WERI-Rb-1 (cell line): ENCODE measurements at places on chromosomes 7 and 10.

GRCh38 chr7:138891446-138891810, 89.8 kb downstream of the KIAA1549 start:
- no peak for DNase-seq

GRCh38 chr7:3598854-3599253, 297.8 kb downstream of the SDK1 start:
- no peak for DNase-seq

DNA sequence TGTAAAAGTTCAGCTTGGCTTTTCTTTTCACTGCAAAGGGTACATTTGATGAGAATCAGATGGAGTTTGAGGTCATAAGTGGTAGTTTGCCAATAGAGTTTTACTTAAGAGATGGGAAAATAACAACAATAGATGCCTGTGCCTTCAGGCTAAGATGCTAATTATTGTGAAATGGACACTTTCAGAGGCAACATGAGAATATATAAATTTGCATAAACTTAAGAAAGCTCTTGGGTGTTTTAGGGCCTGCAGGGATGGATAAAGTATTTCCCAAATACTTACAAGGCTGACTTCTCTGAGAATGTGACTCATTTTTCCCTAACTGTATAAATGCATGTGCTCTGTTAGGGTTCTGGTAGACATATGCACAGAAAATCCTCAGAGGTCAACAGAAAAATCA, 200.3 kb upstream of the SVIL start:
- DNase-seq = no peak

DNA sequence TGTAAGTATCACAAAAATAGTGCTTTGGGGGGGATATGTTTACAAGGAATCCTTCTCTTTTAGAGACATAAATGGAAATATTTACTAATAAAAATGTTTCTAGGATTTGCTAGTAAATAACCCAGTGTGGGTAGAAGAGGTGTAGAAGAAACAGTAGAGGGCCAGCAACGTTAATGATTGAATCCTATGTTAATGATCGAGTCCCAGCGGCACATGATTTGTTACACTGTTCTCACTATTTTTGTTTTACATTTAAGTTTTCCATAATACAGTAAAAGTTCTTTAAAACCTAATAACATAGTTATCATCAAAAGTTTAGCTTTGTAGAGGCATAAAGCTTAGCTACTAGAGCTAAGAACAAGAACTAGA, 66.0 kb downstream of the UBE2H start:
- no peak for DNase-seq

DNA sequence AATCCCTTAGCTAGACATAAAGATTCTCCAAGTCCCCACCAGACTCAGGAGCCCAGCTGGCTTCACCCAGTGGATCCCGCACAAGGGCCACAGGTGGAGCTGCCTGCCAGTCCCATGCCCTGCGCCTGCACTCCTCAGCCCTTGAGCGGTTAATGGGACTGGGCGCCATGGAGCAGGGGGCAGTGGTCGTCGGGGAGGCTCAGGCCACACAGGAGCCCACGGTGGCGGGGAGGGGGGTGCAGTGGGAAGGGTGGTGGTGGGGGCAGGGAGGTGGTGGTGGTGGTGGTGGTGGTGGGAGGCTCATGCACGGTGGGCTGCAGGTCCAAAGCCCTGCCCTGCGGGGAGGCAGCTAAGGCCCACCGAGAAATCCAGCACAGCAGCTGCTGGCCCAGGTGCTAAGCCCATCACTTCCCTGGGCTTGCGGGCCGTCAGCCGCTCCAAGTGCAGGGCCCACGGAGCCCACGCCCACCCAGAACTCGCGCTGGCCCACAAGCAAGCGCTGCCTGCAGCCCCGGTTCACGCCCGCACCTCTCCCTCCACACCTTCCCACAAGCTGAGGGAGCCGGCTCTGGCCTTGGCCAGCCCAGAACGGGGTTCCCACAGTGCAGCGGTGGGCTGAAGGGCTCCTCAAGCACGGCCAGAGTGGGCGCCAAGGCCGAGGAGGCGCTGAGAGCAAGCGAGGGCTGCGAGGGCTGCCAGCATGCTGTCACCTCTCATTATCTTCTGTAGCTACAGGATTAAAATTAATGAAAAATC, 732.5 kb upstream of the POM121L12 start:
- DNase-seq = no peak

DNA sequence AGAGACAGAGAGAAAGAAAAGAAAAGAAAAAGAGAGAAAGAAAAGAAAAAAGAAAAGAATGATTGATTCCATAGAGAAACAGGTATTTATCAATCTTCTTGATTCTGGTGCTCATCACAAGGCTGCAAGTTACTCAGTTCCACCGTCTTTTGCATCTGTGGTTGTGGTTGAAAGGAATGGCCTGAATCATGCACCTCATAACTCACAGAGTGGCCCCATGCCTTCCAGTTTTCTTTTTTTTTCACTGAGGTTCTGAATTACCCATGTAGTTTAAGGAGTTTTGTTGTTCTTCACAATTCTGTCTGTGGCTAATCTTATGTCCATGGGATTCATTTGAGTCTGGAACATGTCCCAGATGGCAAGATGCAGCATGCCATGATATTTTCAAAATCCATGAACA, 156.0 kb downstream of the ZNF33B start:
- no peak for DNase-seq

DNA sequence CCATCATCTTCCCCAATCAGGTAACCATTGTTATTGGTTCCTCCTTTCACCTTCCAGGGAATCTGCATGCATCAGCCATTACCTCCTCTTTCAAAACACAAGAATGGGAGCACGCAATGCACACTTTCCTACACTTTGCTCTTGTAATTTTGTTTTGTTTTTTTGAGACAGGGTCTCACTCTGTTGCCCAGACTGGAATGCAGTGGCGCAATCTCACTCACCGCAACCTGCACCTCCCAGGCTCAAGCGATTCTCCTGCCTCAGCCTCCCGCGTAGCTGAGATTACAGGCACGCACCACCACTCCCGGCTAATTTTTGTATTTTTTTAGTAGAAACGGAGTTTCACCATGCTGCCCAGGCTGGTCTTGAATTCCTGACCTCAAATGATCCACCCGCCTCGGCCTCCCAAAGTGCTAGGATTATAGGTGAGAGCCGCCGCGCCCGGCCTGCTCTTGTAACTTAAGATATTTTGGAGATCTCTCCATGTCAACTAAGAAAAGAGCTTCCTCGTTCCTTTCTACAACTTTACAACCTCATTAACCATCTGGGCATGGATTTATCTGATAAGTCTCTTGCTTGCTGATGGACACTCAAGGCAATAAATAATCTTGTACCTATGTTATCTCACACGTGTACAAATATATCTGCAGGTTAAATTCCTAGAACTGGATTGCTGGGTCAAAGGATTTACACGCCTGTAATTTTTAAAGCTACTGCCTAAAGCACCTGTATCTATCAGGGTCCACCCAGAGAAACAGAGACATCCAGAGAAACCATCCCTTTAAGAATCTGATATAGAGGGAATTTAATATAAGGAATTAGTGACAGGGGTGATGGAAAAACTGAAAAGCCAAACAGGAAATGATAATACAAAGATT, 4.2 kb downstream of the CYTH3 start:
- peak; percentile 38 for DNase-seq

DNA sequence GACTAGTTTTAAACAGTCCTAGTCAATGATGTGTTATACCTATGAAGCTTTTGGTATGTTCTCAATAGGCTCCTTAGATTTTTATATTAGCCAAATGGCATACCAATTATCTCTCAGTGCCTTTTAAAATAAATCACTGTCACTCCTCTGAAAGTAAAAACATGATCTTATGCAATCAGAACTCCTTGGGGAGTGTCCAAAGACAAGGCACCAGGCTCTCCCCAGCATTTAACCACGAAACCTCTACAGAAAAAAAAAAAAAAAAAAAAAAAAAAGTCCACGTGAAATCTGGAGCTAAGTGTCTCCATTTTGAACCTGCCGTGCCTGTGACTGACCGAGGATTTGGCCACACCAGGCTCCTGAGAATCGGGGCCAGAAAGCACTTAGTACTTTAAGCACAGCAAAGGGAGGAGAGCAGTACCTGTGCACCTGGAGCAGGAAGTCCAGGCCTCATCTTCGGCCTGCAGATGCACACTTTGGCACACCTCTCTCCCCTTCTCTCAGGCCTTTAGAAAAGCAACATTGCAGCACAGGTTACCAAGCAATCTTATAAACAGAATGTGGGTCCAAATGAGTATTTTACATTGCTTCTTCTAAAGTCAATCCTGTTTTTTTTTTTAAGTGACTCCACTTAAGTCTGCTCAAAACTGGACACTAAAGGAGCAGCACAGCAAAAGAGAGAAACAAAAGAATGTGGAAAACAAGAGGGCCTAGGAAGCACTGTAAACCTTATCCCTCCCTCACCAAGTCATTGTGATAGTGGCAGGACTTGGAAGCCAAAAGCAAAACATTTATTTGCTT, 1.5 kb downstream of the FAM13C start:
- DNase-seq = no peak

- DNase-seq = no peak
Measured at GRCh38 chr7:142279601-142280000, 21.7 kb upstream of the PRSS58 start.

DNA sequence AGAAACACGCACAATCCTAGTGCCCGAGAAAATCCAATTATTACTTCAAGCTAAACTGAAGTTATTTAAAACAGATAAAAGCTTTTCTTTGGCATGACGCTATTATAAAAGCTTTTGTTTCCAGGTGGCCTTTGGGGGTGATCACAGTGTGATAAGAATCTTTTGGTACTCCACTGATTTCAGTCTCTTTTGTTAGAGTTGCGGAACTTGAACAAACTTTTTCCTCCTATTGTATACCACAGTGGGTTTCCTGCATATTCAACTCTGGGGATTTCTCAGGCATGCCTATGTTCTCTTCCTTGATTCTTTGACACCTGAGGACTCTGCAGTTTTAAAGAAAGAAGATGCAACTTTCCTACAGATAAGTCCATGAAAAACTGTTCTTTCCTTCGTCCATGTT, 99.7 kb upstream of the PITRM1 start:
- no peak for DNase-seq

DNA sequence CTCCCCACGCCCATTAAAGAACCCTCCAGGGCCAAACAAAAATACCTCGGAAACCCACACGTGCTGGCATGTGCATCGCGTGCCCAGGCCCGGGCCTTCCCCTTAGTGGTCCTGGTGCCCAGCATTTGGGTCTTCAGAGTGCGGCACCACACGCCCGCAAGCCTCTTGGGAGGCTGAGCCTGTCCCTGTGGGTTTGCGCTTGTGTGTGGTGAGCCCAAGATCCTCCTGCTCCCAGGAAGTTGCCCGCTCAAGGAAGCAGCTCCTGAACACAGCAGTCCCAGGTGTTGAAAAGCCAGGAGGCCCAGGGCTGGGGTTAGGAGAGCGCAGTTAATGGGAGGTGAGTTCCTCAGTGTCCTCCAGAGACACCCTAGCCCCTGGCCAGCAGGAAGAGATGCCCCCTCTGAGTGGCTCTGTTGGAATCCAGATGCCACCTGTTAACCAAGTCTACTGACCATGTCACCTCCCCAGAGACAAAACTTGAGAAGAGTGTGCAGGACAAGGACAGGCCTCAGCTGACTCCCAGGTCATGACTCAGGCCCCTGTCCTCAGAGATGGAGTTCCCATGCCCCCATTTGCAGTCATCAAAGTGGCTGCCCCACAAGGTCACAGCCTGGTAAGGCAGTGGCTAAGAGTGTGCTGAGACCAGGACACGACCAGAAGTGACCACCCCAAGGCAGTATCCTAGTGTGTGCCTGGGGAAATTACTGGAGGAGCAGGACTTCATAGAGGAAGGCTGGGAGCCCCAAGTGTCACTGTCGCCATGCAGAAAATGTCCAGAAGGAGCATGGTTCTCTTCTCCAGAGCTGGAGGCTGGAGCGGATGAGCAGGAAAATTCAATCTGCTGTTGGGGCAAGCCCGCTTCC, 5.2 kb downstream of the FZD9 start:
- no peak for DNase-seq

DNA sequence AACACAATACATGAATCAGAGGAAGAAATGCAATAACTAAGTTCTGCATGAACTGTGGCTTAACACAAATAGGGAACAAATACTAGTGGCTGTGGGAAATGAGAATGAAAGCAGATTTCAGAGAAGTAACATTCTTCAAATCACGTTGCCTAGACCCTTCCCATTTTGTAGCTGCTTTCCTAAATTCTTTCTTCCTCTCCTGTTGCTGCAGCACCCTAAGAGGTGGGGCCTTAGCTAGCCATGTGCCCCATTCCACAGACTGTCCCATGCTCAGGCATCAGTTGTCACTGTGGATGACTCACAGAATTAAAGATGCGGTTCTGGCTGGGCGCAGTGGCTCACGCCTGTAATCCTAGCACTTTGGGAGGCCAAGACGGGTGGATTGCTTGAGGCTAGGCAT, 704.7 kb upstream of the C7orf33 start:
- no peak for DNase-seq

- no peak for DNase-seq
Measured at GRCh38 chr7:106062006-106062405, 50.1 kb downstream of the SYPL1 start.

- no peak for DNase-seq
Measured at GRCh38 chr7:84250452-84250851, 55.9 kb upstream of the SEMA3A start.

- DNase-seq = no peak
Measured at GRCh38 chr7:132177708-132178401, 398.4 kb downstream of the PLXNA4 start.

DNA sequence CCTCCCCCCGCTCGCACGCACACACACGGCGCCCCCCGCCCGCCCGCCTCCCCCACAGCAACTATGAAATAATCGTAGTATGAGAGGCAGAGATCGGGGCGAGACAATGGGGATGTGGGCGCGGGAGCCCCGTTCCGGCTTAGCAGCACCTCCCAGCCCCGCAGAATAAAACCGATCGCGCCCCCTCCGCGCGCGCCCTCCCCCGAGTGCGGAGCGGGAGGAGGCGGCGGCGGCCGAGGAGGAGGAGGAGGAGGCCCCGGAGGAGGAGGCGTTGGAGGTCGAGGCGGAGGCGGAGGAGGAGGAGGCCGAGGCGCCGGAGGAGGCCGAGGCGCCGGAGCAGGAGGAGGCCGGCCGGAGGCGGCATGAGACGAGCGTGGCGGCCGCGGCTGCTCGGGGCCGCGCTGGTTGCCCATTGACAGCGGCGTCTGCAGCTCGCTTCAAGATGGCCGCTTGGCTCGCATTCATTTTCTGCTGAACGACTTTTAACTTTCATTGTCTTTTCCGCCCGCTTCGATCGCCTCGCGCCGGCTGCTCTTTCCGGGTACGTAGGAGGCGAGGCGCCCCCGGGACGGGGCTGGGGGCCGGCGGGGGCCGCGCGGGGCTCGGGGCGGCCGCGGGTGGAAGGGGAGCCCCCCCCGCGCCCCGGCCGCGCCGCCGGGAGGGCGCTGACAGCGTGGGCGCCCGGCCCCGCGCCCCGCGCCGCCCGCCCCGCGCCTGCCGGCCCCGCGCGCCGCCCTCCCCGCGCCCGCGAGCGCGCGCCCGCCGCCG, 441 bp downstream of the BMI1 start:
- DNase-seq = peak; percentile 44

- DNase-seq = no peak
Measured at GRCh38 chr7:150631084-150631826, 930 bp downstream of the GIMAP6 start.

GRCh38 chr10:116690356-116691322, 51.7 kb downstream of the HSPA12A start:
- DNase-seq = peak; percentile 26

DNA sequence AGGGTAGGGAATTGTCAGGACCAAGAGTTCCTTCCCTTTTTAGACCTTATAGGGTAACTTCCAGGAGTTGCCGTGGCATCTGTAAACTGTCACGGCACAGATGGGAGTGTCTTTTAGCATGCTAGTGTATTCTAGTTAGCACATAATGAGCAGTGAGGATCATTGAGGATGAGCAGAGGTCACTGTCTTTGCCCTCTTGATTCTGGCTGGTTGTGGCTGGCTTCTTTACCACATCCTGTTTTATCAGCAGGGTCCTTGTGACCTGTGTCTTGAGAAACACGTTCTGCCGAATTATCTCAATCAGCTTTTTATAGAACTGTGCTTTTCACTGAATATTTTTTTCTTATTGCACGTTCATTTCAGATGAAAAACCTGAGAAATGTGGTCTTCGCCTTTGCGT, 41.5 kb downstream of the MINPP1 start:
- no peak for DNase-seq
